ENCODE measurements at places on chromosomes 11 and 22.

DNA sequence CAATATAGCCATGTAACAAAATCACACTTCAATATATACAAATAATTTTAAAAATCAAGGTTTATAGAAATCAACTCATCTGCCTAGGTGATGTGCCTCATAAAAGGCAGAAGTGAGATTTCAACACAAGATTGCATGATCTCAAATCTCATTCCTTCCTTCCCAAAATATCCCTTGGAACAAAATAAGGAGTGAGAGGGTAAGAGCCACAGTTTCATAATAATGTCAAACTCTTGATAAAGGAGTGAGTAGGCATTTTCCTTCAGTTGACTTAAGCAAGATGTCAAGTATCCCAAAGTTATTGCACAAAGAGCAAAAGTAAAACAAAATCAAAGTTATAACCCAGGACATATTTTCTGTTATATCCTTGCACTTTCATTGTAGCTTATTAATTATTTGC lies 81.3 kb downstream of the C22orf31 start:
- no peak for DNase-seq

DNA sequence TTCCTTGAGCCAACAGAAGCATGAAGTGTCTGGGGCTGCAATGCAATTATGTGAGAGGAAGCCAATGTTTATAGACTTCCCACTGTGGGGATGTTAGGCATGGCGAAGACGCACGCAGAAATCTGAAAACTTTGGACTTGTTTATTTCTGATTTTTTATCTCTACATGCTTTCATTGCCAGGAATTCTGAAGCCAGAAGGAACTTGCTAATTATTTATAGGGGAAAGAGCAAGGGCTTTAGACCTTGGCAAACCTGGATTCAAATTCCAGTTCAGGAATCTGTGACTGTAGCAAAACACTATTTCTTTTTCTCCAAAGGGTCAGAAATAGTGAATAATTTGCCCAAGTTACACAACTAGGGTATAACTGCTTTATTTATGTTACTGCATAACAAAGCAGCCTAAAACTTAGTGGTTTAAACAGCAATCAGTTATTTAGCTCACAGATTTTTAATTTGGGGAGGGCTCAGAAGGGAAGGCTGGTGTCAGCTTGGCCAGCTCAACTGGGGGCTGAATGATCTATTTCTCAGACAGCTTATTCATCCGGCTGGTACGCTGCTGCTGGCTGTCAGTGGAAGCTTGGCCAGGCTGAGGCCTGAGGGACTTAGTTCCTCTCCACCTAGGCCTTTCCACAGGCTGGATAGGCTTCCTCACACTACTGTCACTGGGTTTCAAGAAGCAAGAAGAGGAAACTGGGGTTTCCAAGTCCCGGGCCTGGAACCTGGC lies 1.9 kb upstream of the OR6Q1 start:
- DNase-seq, result no peak

DNA sequence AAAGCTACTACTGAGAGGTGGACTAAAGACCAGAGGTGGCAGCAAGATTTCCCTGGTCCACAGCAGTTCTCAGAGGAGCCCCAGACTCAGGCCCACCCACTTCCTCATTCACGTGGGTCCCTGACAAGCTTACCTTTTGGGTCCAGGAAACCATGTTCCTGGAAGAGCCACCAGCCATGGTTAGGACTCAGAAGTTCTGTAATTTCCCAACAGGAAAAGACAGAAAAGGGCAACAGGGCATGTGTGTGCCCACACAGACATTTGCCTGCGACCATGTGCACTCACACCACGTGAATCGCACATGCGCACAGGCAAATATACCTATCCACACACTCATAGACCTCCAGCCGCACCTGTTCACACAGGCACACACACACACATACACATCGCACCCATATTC lies 42.9 kb downstream of the LRRC32 start:
- DNase-seq, result no peak

- no peak for DNase-seq
Measured at GRCh38 chr11:77374108-77374507, 72.6 kb upstream of the GDPD4 start.

- DNase-seq, result no peak
Measured at GRCh38 chr22:42156121-42156520, 25.5 kb upstream of the CYP2D6 start.

DNA sequence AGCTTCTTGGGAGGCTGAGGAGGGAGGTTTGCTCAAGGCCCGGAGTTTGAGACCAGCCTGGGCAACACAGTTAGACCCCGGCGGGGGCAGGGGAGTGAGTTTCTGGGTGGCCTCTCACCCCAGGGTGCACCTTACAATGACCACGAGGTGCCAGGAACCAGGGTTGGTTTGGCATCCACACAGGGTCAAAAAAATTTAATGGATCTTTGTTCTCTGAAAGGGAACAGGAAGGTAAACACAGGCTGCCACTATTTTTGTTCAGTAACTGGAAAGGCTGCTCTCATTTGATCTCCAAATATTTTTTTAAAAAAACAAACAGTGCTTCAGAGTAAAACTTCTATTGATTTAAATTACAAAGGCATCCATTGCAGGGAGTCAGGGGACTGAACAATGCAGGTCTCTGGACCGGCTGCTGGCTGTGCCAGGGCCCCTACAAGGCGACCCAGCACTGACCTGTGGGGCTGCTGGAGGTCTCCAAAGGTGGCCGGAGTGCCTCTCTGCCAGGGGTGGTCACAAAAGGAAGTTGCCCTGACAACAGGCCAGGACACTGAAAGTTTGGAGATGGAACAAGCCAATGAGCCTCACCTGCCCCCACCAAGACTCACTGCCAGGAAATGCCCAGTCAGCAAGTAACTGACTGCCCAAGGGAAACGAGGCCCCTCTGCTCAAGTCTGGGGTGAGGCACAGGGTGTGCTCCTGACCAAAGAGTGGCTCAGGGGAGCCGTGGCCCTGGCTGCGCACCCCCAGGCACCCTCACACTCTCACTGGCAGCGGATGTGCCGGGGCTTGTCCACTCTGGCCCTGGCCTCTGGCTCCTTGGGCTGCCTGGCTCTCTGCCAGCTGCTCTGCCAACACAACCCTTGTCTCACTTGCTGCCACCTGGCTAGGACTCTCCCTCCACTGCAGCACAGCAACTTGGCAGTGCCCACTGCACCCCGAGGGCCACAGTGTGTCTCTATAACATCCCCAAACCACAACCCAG lies 51.8 kb downstream of the ARFGAP3 start:
- DNase-seq, result no peak

GRCh38 chr11:110479108-110480101 lies 49.7 kb downstream of the FDX1 start:
- no peak for DNase-seq

DNA sequence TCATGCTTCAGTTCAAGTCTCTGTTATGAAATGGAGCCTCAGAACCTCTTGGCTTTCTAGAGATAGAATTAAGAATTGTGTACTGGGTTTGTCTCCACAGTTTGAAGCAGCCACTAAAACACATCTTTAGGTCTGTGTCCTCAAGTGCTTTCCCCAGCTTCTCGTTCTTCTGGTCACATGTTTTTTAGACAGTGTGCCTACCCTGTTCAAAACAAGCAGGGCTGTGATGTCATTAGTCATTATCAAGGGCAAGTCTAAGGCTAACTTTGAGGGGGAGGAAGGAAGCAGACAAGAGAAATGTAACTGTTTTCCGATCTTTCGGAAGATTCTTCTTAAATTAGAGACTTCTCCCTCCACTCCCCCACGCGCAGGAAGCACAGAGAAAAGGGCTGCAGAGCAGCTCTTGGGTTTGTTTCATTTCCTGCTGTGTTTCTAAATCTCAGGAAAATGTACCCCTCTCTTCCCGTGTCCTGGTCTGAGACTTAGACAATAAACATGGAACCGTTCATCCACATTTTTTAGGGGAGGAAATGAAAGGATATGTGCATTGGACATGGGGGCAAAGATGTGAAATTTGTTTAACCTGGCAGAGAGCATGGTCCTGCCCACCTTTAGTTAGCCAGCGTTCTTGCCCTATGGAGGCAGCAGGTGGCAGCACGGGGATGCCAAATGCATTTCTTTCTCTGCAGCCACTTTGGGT lies 3.1 kb downstream of the AKIP1 start:
- peak; percentile 28 for DNase-seq

DNA sequence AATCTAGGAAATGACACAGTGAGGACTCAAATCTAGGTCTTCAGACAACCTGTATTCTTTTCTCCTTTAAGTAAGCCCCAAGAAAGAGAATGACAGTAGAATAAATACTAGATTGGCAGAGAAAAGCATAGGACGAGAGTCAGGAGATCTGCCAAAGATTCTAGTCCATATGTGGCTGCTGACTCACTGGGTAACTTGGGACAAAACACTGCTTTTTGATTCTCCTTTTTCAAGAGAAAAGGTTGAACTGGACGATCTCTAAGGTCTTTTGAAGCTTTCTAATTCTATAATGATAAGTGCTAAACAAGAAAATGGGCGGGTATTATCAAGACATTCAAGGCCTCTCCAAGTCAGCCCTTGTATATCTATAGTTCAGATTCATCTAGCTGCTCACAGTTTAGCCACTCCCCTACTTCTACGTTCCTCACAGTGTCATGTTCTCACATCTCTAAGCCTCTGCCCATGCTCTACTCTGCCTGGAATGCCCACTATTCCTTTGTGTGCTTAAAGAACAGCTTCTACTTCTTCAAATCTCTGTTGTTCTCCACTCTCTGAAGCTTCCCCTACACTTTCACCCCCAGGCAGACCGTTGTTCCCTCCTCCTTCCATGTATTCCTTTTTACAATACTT lies 53.0 kb downstream of the RELT start:
- DNase-seq, result no peak

DNA sequence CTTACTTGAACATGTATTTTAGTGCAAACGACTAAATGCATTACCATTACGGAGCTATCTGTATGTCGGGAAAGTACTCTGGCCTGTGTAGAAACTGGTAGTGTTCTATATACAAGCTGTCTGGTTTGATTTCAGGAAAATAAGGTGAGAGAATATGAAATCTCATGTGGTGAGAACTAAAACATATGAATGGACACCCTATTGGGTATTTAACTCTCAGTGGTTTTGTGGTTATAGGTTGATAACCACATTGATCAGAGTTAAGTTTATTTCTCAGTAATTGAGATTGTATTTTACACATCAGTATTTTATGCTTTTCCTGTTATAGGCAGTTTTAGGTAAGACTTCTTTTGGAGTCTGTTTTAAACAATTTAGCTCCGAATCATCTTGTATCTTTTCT lies 10.4 kb downstream of the ANO5 start:
- DNase-seq, result no peak

DNA sequence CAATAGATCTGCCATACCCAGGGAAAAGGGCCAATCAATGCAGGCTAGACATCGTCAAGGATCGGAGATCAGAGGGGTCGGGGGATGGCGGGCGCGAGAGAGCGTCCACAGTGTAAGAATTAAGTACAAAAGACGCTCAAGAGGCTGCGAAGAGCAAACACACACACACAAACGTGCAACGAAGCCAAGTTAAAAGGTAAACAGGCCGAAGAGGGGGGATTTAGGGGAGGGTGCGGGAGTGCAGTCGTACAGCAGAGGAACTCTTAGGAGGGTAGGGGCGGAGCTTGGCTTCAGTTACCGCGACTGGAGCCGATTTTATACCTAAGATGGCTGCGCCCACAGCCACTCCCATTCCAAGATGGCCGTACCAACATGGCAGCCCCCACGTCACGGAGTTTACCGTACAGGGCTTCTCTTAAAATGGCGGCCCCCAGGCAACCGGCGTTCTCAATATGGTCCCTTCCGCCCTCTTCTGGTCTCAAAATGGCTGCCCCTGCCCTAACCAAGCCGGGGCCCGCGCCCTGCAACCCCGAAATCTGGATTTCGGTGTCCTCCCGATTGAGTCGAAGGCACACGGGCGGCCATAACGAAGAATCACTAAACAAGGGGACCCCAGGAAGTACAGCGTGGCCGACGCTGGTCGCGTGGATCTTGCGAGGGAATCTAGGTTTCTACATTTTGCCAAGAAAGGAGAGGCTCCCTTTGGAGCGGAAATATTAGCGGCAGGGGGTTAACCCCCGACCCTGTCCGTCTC lies 1.9 kb downstream of the GNG3 start:
- DNase-seq, result peak; percentile 93

DNA sequence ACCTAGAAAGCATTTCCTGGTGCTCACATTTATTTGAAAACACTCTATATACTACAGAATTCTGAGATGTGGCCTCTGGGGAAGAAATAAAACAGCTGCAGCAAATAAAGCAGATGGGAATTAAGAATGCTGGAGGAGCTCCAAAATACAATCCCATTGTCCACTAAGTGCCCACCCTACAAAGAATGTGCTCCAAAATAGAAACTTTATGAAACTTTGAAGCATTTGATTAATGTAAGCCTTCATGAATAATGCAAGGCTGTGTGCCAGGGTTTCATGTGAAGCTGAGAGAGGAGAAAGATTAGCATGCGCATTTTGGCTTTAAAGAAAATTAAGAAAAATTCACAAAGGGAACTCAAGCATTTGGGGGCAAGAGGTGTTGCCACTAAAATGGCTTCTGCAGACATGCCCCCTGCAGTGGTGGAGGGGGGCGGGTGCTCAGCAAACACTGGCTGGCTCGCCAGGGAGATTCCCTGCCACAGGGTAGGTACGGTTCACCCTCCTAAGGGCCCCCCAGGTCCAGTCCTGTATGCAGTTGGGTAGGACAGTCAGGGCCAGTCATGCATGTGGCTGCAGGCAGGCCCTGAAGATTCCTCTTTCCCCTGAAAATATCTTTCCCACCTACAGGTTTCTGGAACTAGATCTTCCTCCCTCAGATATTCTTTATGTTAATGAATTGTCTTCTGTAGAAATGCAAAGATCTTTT lies 46.6 kb upstream of the RCN1 start:
- DNase-seq, result no peak

DNA sequence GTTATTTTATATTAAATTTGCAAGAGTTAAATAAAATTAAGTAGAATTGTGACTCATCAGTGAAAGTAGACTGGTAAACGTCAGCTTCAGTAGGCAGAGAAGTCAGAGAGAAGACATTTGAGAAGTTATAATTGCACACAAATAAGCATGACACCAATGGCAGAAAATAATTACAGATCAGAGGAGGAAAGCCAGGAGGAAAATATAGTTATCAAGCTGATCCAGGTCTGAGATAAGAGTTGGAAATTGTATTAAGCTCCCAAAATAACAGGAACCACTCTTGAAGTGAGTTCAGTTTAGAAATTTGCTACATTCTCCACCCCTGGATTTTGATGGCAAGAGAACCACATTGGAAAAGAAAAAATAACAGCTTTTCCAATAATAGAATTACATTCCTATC lies 533.8 kb upstream of the CHORDC1 start:
- no peak for DNase-seq

- DNase-seq, result no peak
Measured at GRCh38 chr11:131612533-131612932, 242.1 kb downstream of the NTM start.

GRCh38 chr22:46432164-46433068 lies 96.9 kb downstream of the TRMU start:
- DNase-seq, result peak; percentile 5

GRCh38 chr11:111229604-111230003 lies 15.9 kb upstream of the POU2AF2 start:
- DNase-seq, result no peak

- no peak for DNase-seq
Measured at GRCh38 chr11:61532134-61533038, 23.8 kb downstream of the LRRC10B start.

GRCh38 chr11:109864151-109864661 lies 229.0 kb upstream of the ZC3H12C start:
- no peak for DNase-seq

- no peak for DNase-seq
Measured at GRCh38 chr11:121625777-121626506, 173.2 kb upstream of the SORL1-AS1 start.
